Caco-2 (cell line): ENCODE measurements at places on chromosomes 6 and 20. TPM values are rescaled to one million over a fixed set of nuclear protein-coding genes. Genes with fewer than 3 reads are reported as not detected.

DNA sequence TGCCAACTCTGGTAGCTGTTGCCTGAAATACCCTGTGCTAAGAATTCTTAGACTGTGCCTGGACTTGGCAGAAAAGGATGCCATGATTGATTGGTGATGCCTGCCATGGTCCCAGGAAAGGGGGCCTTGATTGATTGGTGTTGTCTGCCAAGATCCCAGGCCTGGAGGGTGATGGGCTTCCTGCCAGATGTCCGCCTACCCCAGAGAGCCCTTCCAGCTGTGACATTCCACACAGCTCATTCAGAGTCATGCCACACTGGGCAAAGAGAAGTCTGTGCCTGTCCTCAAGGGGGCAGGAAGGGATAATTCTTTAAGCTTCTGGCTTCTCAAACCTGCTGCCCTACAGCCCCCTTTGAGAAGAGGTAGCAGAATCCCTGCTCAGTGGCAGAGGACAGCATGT, 24.6 kb downstream of the RIMS4 start:
- H3K4me3 ChIP-seq = no peak overlapping the region
- H3K36me3 ChIP-seq = no peaks in the 10 kb centered on the region
- no peak overlapping the region for H3K27ac ChIP-seq
- peak; percentile 37 for DNase-seq
- no peaks in the 10 kb centered on the region for H3K4me1 ChIP-seq

- no peak overlapping the region for H3K4me3 ChIP-seq
- no peaks in the 10 kb centered on the region for H3K4me1 ChIP-seq
- no peak for DNase-seq
- H3K27me3 ChIP-seq = no peaks in the 10 kb centered on the region; the same call in 1 of the 2 replicates
- H3K36me3 ChIP-seq = no peaks in the 10 kb centered on the region
These were observed 140.6 kb downstream of the OPN5 start for GRCh38 chr6:47922391-47922790.

- no peaks in the 10 kb centered on the region for H3K36me3 ChIP-seq
- no peaks in the 10 kb centered on the region for H3K27me3 ChIP-seq
- H3K27ac ChIP-seq = no peak overlapping the region
- peaks cover 12% of the 10 kb centered on the region for H3K4me1 ChIP-seq
- H3K4me3 ChIP-seq = no peak overlapping the region
- no peak for DNase-seq
These were observed 20.3 kb upstream of the PNPLA1 start for GRCh38 chr6:36249536-36249935.

DNA sequence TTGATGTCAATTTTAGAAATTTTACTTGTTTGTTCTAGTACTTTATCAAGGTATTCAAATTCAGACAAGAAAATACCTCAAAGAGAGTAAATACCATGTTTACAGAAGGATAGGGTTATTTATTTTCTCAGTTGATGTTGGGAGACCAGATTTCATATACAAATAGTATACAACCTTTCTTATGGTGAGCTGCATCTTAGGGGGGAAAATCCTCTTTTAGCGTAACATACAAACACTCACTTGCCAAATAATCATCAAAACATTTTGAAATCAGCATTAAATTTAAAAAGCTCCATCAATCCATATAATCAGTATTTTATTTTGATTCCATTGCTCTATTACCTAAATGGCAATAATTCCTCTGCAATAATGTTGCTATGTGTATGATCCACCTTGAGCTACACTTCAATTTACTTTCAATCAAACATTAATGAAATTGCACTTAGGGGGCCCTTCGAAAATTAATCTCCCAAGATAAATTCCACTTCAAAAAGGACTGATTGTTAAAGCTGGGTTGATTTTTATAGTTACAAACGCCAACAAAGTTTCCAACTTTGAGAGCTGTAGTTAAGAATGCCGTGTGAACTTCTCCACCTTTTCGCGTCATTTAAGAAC, 2.2 kb downstream of the NKX2-4 start:
- no peaks in the 10 kb centered on the region for H3K4me1 ChIP-seq
- DNase-seq = no peak
- no peaks in the 10 kb centered on the region for H3K36me3 ChIP-seq
- no peaks in the 10 kb centered on the region for H3K27me3 ChIP-seq
- H3K27ac ChIP-seq = no peak overlapping the region

DNA sequence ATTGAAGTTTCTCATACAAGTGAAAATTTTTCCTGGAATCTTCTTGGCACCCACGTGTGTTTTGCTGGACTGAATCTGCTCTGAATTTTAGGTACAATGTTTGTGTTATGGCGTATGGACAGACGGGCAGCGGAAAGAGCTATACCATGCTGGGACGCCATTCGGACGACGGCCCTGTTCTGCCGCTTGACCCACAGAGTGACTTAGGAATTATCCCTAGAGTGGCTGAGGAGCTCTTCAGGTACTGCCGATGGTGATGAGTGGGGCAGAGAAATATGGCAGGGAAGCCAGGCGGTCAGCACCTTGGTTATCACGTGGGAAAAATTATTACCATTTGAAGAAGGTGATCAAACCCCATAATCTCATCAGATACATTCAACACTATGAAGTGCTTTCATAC, 36.3 kb downstream of the KIF25 start:
- H3K4me1 ChIP-seq = peaks cover 8% of the 10 kb centered on the region; the same call in 1 of the 2 replicates
- H3K27ac ChIP-seq = no peak overlapping the region
- no peaks in the 10 kb centered on the region for H3K36me3 ChIP-seq
- H3K27me3 ChIP-seq = no peaks in the 10 kb centered on the region
- H3K4me3 ChIP-seq = no peak overlapping the region

DNA sequence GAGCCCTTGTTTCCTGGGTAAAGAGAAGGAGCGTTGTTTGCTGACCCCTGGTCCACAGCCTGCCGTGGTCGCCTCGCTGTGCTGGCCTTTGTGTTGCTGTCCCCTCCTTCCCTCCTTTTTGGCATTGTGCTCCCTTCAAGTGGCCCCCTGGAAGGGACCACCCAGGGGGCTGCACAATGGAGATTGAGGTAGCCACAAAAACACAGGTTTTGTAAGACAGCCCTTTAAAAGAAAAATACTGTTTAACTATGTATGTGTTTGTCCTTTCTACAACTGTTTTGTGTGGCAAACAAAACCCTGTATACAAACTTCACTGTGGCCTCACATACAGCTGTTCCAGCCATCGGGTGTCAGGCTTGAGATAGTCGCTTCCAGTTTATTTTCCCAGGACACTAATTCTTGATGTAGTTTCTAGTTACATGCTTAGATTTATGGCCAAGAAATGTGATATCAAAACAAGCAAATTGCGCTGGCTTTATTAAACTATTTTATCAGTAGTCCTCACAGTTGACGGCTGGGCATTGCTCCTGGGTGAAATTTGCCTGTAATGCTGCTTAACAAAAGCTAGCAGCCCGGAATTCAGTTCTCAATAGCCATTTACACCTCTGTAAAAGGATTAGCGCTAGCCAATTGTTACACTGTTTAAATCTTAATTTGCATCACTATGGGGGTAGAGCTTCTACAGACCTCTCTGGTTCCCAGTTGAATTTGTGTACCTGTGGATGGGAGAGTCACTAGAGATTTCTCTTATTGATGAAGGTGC, 64.1 kb downstream of the KIZ start:
- no peak overlapping the region for H3K4me3 ChIP-seq
- H3K4me1 ChIP-seq = peaks cover 2% of the 10 kb centered on the region; the same call in 1 of the 2 replicates
- no peak overlapping the region for H3K27ac ChIP-seq
- H3K36me3 ChIP-seq = no peaks in the 10 kb centered on the region
- no peak for DNase-seq

DNA sequence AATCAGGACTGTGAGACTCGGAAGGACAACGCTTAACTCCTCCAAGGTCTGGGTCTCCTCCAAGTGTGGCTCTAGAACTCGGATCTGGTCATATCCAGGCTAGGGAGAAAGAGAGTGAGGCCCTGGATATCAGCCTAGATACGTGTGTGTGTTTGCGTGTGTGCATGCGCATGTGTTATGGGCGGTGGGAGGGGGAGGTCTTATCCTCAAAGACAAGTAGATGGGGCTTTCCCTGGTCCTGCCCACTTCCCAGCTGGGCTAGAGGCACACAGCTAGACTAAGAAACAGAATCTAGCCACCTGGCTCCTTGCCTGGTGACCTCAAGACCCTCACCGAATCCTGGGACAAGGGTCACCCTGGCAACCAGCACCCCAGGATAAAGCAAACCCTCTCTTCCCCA, 13.2 kb downstream of the CPNE5 start:
- DNase-seq = no peak
- H3K27me3 ChIP-seq = no peaks in the 10 kb centered on the region
- H3K4me3 ChIP-seq = no peak overlapping the region
- no peaks in the 10 kb centered on the region for H3K36me3 ChIP-seq

DNA sequence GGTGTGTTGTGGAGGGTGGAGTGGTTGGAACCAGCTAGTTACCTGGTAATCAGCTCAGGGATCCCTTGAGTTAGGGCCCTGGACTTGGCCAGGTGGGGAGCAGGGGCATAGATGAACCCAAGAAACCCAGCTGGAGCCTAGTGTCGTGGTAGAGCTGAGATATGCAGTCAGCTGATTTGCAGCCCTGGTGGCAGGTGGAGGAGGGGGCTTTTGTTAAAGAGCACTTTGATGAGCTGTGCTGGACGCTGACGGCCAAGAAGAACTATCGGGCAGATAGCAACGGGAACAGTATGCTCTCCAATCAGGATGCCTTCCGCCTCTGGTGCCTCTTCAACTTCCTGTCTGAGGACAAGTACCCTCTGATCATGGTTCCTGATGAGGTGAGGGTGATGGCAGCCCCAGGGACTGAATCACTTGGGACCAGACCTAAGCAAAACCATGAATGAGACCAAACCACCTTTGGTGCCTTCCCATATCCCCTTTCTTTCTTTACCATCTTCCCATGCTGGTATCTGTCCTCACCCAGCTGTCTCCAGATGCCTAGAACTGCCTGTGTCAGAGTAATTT, 12.7 kb downstream of the DEF6 start:
- no peaks in the 10 kb centered on the region for H3K4me1 ChIP-seq
- H3K27ac ChIP-seq = no peak overlapping the region
- no peak for DNase-seq
- H3K36me3 ChIP-seq = no peaks in the 10 kb centered on the region
- H3K27me3 ChIP-seq = no peaks in the 10 kb centered on the region

DNA sequence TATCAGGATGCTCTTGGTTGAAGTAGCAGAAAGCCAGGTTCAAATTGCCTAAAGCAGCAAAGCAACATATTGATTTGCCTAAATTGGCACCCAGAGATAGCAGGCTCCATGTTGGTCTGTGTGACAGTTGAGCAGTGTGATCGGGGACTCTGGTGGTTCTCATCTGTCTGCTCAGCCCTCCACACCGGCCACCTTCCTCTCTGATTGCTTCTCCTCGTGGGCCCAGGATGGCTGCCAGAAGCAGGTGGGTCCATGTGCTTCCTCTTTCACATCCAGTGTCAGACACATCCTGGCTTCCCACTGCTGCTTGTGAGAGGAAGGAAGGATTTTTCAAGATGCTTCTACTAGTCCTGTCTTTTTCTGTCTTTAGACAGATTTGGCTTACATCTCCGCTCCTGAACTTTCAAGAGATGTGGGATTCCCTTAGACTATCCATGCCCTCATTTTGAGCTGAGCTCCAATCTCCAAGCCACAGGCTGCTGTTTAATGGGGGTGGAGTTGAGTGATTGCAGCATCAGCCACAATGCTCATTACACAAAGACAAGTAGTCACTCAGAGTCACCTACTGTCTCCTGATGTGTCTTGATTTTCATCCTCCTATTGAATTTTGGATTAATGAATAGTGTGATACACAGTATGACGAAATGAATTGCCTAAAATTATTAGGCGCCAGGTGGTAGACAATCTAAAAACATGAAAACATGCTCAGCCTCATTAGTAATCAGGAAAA, 122.2 kb downstream of the ZDHHC14 start:
- no peaks in the 10 kb centered on the region for H3K36me3 ChIP-seq
- no peaks in the 10 kb centered on the region for H3K27me3 ChIP-seq
- H3K27ac ChIP-seq = no peak overlapping the region
- H3K4me3 ChIP-seq = no peak overlapping the region
- no peak for DNase-seq
- H3K4me1 ChIP-seq = no peaks in the 10 kb centered on the region

GRCh38 chr20:13092111-13092510, 83.3 kb downstream of the SPTLC3 start:
- no peak for DNase-seq
- no peak overlapping the region for H3K4me3 ChIP-seq
- H3K36me3 ChIP-seq = peaks cover 15% of the 10 kb centered on the region
- H3K27ac ChIP-seq = no peak overlapping the region
- H3K27me3 ChIP-seq = no peaks in the 10 kb centered on the region

DNA sequence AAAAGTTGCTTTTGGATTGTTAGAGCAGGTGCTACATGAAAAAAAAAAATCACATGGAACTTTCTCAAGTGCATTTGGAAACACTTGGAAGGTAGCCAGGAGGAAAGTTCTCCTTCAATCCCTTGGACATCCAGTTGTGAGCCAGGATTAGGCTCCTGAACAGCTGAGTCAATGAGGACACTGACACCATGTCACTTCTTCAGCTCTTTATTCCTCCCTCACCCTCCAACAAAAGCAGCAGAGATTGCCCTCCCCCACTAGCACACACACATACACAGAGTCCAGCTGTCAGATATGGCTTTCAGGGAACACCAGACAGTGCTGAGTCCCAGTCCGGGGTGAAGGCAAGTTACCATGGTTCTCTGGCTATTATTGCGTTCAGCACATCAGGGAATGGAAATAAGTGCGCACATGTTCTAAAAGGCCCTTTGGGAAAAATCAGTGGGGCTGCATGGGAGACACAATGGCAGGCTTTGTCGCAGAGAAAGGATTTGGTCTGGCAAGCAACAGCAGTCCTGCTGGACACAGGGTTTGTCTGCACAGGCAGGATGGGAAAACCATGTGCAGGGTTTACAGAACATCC, 124.7 kb upstream of the MARCKS start:
- peaks cover 8% of the 10 kb centered on the region for H3K4me1 ChIP-seq
- no peak for DNase-seq

- DNase-seq = no peak
- no peaks in the 10 kb centered on the region for H3K36me3 ChIP-seq
- no peaks in the 10 kb centered on the region for H3K4me1 ChIP-seq
- H3K4me3 ChIP-seq = no peak overlapping the region
These were observed 7.7 kb downstream of the PSMB1 start for GRCh38 chr6:170545405-170545804.

GRCh38 chr6:141607956-141608355, 524.8 kb upstream of the GJE1 start:
- no peak overlapping the region for H3K4me3 ChIP-seq
- H3K27ac ChIP-seq = no peak overlapping the region
- no peaks in the 10 kb centered on the region for H3K27me3 ChIP-seq
- no peaks in the 10 kb centered on the region for H3K4me1 ChIP-seq
- no peak for DNase-seq

Gene CCDC170
- total RNA-seq = 4.0 and 6.8 TPM in 2 replicates

Gene TMEM74B
- 6.9 and 7.8 TPM in 2 replicates for total RNA-seq

Gene IP6K3
- 0.44 and 0.45 TPM in 2 replicates for total RNA-seq

Gene MYL9
- total RNA-seq = 382 and 446 TPM in 2 replicates

Gene OXT
- 1.9 and 2.7 TPM in 2 replicates for total RNA-seq

Gene BPIFB1
- not detected in 2 replicates for total RNA-seq

Gene CMTR1
- 40.0 and 40.8 TPM in 2 replicates for total RNA-seq

Gene POPDC3
- total RNA-seq = 0.70 and 0.84 TPM in 2 replicates

Gene CDC40
- 22.7 and 23.2 TPM in 2 replicates for total RNA-seq

Gene KIF13A
- 13.8 and 14.0 TPM in 2 replicates for total RNA-seq

Gene HTR1B
- total RNA-seq = not detected in 2 replicates
